RWPE1 (cell line): ENCODE measurements at places on chromosomes 3 and 15.

GRCh38 chr15:32880642-32881041 lies 162.8 kb downstream of the GREM1 start:
- no peak for DNase-seq

DNA sequence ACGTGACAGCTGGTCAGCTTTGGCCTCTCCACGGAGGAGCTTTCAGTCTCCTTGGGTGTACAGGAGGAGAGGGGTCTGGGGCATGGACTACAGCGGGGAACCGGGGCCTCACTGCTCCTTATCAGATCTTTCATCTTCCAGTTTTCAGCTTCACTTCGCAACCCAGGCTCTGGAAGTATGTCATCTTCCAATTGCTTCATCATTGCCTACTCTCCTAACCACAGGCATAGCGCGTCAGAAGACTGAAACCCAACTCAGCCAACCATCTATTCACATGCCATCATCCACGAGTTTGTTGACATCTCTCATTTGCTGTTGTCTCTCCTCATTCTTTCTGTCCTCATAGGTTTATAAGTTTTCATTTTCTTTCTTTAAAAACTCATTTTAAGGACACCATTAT lies 119.5 kb downstream of the MYLK start:
- no peak for DNase-seq

- DNase-seq, result no peak
These were observed 637.9 kb downstream of the NLGN1 start for GRCh38 chr3:174035328-174035886.

GRCh38 chr3:170947018-170947769 lies 38.8 kb upstream of the EIF5A2 start:
- no peak for DNase-seq

- DNase-seq, result no peak
These were observed 3.2 kb upstream of the LSG1 start for GRCh38 chr3:194675081-194675640.

DNA sequence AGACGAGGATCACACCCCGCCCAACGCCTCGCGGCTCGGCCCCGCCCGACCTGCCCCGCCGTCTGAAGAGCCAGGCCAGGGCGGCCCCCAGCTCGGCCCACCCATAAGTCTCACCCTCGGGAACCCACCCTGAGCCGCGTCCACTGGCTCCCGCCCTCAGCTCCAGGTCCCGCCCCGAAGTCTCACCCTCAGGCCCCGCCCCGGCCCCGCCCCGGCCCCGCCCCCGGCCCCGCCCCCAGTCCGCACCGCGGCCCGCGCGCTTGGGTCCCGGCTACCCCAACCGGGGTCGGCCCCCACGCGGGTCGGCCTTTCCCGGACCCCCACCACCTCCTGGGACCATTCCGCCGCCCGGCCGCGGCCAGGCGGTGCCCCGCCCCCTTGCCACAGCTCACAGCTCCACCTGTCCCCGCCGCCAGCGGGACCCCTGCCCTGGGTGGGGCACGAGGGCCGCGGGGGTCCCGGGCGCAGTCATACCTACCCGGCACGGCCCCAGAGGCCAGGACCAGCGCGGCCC lies 489 bp downstream of the CSPG5 start:
- DNase-seq, result peak; percentile 37
